ENCODE measurements at places on chromosomes 7 and 10.

DNA sequence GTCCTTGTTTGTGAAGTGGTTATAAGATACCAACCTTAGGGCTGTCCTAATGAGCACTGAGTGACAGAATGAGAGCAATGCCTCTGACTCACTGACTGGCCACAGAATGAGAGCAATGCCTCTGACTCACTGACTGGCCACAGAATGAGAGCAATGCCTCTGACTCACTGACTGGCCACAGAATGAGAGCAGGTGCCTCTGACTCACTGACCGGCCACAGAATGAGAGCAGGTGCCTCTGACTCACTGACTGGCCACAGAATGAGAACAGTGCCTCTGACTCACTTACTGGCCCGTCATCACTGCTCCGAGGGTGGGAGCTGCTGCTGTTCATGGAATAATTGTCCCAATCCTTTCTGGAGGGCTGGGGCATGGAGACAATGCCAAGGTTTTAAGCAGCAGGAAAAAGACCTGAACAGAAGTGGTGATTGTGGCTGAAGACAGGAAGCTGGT, 265.2 kb upstream of the PPP2R2D start:
- DNase-seq: peak; percentile 2

- peak; percentile 1 for DNase-seq
Measured at GRCh38 chr7:96273716-96274115, 48.2 kb downstream of the SLC25A13 start.

- peak; percentile 20 for DNase-seq
Measured at GRCh38 chr10:131979821-131980270, 1.9 kb downstream of the BNIP3 start.

DNA sequence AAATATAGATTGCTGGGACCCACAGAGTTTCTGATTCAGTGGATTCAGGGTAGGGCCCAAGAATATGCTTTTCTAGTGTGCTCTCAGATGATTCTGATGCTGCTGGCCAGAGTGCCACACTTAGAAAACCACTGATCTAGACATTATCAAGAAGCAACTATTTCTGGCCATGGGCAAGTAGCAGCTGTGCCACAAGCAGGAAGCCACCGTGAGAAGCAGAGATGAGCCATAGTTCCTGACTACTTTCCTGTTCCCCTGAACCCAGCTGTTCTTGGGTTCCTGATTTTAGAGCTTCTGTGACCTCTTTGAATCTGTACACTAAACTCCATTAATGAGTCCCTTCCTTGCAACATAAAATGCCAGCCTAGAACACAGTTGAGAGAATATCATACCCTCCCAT, 38.1 kb upstream of the PIK3AP1 start:
- no peak for DNase-seq

All from fibroblast of skin of back (primary cell).